Mesenteric fat pad (tissue), 1 donor: ENCODE measurements at places on chromosomes 11 and 22. TPM values are rescaled to one million over a fixed set of nuclear protein-coding genes. Genes with fewer than 3 reads are reported as not detected.

- no peak for DNase-seq
Observed at GRCh38 chr11:47863898-47864430, 15.8 kb upstream of the NUP160 start.

The F2 gene
- not detected for total RNA-seq

DNA sequence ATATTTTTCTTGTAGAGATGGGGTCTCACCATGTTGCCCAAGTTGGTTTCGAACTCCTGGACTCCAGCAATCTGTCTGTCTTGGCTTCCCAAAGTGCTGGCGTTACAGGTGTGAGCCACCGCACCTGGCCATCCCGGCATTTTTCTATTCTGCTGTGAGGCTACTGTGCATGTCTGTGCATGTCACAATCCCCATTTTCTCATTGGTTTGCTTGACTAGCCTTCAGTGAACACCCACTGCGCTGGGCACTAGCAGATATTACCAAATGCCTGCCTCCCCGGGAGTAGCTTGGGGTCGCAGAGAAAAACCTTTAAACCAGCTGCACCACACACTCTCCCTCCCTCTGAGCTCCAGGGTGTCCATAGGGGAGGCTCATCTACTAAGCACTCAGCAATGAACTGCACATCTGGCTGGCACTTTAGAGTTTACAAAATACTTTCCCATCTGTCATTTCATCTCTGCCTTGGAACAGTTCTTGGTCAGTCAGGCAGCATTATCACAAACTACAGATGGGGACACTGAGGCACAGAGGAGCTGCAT is 4.9 kb downstream of the CSNK1E start:
- DNase-seq = no peak

GRCh38 chr11:130816546-130817329 is 99.5 kb downstream of the SNX19 start:
- DNase-seq = no peak

The MS4A15 gene
- total RNA-seq = not detected

GRCh38 chr22:28408709-28409108 is 270.9 kb downstream of the TTC28 start:
- DNase-seq = no peak

The TEX12 gene
- not detected for total RNA-seq

The TRIM51 gene
- total RNA-seq = not detected

DNA sequence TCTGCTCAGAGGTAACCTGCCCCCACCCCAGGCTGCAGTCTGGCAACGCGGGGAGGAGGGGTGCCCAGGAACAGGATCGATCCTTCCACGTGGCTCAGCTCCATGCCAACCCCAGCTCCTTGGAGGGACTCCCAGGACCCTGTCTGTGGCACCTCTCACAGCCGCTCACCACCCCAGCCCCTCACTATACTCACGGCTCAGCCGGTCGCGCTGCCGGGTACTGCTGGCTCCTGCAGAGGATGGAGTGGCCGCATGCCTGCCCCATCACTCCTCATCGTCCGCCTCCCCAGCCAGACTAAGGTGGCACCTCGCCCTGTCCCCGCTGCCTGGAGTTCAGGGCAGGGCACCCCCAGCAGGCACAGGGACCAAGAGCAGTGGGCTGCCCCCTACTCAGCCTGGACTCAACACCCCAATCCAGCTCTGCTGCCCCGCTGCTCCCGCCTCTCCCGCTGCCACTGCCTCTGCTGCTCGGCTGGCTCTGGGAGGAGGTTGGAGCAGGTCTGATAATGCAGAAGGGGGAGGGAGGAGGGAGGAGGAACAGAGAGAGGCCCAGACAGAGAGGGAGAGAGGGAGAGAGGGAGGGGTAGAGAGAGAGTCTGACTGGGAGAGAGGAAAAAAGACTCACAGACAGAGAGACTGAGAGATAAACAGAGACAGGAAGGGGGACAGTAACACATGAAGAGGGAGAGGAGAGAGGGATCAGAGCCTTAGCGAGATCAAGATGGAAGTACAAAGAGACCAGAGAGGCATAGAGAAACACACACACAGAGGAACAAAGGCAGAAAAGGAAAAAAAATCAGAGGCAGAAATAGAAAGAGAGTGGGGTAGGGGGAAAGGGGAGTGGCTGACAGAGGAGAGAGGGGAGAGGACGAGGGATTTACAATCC is at the start of gene PDE2A:
Gene PDE2A, minus strand, starts transcription at position 480 of the 886 bp plus-strand sequence. Its CDS starts 215 bp downstream, at position 265.
- DNase-seq = no peak

- peak; percentile 85 for DNase-seq
Observed at GRCh38 chr11:69311767-69312385, 17.9 kb downstream of the MYEOV start.

DNA sequence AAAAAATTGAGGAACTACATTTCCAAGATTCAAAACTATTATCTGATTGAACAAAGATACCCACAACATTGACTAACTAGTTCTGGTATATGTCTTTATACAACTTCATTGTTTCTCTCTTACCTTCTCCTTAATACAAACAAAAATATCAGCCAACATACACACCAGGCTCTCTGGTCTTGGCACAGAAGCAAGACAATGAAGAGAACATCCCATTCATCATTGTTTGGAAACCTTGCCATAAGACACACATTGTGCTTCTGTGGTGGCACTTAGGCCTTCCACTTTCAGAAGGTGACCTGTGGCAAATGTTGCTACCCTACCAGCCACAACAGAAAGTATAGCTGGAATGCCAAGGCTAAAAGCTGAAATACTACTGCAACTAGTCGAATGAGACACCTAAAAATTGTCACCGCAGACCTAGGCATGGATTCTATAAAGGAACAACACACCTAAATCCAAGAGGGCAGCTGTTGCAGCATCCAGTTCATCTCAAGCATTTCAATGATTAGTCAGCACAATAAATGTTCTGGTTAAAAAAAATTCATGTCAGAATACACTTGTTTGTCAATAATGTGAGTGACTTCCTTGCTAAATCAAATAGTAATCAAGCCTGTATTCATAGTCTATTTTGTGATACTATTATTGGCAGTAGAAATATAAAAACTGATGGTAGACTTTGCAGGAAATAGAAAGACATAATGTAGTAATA is 26.3 kb downstream of the MAP6 start:
- DNase-seq = no peak

- no peak for DNase-seq
Observed at GRCh38 chr11:30914143-30914762, 328.1 kb upstream of the MPPED2 start.

DNA sequence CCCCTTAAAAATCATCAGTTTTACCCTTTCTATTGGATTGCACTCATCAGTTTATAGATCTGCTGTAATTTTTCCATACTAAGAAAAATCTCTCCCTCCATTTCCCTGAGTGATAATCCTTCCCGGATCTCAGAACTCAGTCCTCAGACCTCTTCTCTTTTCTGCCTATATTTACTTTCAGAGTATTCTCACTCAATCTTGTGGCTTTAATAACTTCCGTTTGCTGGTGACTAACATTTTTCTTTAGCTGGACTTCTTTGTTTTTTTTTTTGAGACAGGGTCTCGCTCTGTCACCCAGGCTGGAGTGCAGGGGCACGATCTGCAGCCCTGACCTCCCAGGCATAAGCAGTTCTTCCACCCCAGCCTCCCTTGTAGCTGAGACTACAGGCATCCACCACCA is 10.4 kb downstream of the ATXN10 start:
- DNase-seq = no peak

The SCGB1D2 gene
- not detected for total RNA-seq

The COX8A gene
- 249 TPM for total RNA-seq

The ABCC8 gene
- 0.58 TPM for total RNA-seq

The VPS37C gene
- total RNA-seq = 21.5 TPM

The KCNQ1 gene
- 10.7 TPM for total RNA-seq

The PPME1 gene
- total RNA-seq = 35.4 TPM

DNA sequence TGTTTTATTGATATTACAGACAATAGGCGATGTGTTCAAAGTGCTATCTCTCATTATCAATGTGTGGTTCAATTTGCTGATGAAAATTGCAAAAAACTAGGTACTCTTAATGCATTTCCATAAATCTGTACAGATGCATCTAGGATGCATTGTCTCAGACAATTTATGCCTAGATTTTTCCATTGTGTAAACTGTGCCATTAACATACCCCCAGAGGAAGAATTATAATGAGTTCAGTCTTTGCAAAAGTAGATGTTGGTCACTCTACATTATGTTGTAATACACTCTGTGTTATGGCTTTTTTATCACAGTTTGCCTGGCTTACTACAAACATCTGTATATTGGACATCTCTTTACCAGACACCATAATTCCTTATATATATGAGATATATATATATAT is 62.5 kb downstream of the EHF start:
- no peak for DNase-seq

DNA sequence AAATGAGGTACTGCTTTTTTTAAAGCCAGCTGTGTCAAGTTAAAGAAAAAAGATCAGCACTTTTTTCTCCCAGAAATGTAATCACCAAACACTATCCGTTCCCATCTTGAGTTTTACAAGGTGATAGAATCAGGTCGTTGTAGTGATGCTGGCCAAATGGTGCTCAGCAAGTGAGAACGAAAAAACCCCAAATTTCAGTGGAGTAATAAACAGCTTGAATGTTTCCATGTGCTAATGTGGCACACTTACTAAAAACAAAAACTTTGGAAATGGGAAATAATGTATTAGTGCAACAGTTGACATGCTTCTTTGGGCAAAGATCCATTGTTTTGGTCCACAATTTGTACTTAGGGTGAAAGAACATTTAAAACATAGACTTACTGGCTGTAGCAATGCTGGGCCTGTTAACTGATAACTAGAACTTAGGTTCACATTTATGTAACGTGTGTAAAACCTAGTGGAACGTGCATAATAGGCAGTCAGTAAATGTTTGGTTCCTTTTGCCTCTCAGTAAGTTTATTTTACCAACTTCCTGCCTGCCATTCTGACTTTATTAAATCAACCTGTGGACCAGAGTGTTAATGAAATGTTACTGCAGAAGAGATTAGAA is 15.4 kb upstream of the GDPD4 start:
- no peak for DNase-seq

DNA sequence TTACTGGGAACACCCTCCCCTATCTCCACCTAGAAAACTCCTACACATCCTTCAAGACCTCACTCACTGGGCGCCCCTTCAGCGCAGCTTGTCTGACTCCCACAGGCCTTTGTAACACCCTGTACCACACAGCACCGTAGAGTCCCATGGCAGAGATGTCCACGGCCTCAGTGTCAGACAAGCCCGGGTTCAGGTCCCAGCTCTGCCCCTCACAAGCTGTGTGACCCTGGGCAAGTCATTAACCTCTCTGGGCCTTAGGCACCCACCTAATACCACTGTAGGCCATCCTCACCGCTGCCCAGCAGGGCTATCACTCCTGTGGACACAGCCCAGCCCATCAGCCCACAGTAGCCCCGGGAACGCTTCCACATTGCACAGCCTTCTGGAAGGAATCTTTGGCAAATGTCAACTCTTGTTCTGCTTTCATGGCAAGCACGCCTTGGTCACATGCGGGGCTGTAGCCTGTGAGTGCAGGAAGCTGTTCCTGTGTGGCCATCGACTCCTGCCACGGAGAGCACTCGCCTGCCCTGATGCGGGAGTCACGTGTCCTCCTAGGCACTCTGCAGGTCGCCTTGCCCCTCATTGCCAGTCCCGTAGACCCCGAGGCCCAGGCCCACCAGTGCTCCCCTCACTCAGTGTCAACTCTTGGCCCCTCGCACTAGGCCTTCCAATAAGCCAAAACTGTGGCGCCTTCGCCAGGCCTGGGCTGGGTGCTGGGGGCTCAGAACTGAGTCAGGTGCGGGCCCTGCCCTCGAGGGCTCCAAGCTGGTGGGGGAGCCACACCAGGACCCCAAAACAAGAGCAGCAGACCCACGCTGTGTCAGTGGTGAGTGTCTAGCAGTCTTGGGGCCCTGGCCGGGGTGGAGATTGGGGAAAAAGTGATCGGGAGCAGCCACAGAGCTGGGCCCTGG is 32.9 kb upstream of the RFPL3 start:
- DNase-seq = peak; percentile 87

GRCh38 chr11:107840129-107840484 is 18.5 kb downstream of the SLC35F2 start:
- no peak for DNase-seq

- no peak for DNase-seq
Observed at GRCh38 chr11:14203321-14203720, 155.7 kb downstream of the RRAS2 start.

The MPZL3 gene
- total RNA-seq = 1.7 TPM

The STIP1 gene
- 113 TPM for total RNA-seq

The DEPDC7 gene
- total RNA-seq = 0.74 TPM

The LRRC32 gene
- 136 TPM for total RNA-seq
